ENCODE measurements at places on chromosomes 12 and 14. TPM values are rescaled to one million over a fixed set of nuclear protein-coding genes. Genes with fewer than 3 reads are reported as not detected.

Gene LRCOL1
- not detected for total RNA-seq

Gene TEX52
- total RNA-seq, result 0.41 TPM

DNA sequence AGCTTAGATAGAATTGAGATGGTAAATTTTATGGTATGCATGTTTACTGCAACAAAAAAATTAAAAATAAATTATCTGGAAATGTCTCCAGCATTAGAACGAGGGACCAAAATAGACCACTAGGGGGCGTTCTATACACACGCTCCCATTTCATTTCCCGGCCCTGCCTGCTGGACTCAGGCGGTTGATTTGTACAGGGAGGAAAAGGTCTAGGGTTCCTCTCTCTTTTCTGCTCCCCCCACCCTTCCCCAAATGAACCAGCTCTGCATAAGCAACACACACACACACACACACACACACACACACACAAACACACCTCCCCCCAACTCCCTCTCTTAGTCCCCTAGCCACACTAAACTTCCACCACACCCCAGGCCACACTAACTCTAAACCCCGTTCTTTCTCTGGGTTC lies 7.8 kb upstream of the DTX1 start:
- no peaks in the 10 kb centered on the region for H3K4me1 ChIP-seq
- H3K4me3 ChIP-seq, result no peak overlapping the region
- DNase-seq, result peak; percentile 84
- peaks cover 41% of the 10 kb centered on the region for H3K27me3 ChIP-seq

Gene KRT8
- 1,663 TPM for total RNA-seq

DNA sequence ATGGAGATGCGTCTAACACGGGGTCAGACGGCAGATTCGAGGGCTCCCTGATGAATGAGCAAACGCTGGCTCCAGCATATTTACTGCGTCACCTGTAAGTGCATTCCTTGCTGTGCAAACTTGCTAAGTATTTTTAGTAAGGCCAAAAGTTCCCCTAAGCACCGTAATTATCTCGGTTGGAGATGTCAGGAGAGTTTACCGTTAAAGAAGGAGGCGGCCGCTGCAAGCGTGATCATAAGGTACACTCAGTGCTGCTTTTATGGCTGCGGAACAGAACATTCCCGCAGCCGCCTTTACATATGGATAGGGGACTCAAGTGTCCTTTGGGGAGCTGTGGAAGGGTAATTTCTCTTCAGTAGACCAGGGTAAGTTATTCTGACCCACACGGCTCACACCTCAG lies 175.6 kb downstream of the GLT1D1 start:
- no peaks in the 10 kb centered on the region for H3K36me3 ChIP-seq
- no peak overlapping the region for H3K4me3 ChIP-seq
- H3K4me1 ChIP-seq, result no peaks in the 10 kb centered on the region
- peaks cover 7% of the 10 kb centered on the region for H3K27me3 ChIP-seq
- no peak for DNase-seq
- no peak overlapping the region for H3K27ac ChIP-seq

DNA sequence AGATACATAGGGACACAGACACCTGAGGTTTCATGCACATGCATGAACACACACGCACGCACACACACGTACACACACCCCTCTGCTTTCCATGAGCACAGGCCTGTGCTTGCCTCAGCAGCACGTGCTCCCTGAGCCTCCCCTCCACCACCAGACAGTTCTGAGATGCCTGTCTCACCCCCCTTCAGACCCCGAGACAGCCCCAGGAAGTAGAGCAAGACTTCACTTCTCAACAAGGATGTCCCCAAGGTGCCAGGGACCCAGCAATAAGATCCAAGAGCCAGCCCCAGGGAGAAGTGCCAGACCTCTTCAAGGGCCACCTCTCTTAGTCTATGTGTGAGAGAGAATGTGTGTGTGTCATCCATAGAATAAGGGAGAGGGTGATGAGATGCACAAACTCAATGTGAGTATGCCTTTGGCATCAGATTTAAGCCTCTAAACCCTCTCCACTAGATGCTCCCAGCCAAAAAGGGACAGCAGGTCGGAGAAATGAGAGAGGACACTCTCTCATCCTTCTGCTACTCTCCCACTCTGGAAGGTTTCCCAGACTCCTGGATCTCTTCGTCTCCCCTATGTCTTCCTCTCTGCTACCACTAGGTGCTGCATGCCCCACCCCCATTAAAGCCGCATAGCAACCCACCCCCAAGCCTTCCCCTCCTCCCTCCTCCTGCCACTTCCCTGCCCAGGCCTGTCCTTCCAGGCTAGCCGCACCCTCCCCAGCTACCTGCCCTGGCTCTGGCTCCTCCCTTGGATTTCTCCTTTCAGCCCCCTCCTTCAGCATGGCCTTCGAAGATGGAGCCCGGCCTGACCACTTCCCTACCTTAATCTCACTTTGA lies 7.7 kb downstream of the RARG start:
- H3K4me3 ChIP-seq, result no peak overlapping the region
- no peak overlapping the region for H3K27ac ChIP-seq
- DNase-seq, result peak; percentile 95

Gene BICDL1
- total RNA-seq, result 18.6 TPM

DNA sequence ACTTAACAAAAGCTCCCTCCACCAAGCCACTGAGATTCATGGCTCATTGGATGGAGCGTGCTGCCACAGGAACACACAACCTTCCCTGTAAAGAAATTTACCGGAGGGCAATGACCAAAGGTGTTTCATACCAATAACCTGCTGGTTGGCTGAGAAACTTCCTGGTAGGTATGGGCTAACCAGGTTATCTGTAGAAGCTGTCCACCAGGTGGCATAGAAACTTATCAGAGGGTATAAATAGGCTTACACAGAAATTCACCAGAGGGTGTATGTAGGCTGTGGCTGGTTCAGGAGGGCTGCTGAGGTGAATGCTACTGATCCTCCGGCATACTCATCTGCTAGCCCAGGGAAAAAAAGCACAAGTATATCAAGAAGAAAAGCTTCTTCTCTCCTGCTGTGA lies 27.1 kb upstream of the MTERF2 start:
- DNase-seq, result peak; percentile 70
- H3K4me3 ChIP-seq, result no peak overlapping the region
- no peaks in the 10 kb centered on the region for H3K27me3 ChIP-seq
- no peaks in the 10 kb centered on the region for H3K4me1 ChIP-seq
- no peak overlapping the region for H3K27ac ChIP-seq

DNA sequence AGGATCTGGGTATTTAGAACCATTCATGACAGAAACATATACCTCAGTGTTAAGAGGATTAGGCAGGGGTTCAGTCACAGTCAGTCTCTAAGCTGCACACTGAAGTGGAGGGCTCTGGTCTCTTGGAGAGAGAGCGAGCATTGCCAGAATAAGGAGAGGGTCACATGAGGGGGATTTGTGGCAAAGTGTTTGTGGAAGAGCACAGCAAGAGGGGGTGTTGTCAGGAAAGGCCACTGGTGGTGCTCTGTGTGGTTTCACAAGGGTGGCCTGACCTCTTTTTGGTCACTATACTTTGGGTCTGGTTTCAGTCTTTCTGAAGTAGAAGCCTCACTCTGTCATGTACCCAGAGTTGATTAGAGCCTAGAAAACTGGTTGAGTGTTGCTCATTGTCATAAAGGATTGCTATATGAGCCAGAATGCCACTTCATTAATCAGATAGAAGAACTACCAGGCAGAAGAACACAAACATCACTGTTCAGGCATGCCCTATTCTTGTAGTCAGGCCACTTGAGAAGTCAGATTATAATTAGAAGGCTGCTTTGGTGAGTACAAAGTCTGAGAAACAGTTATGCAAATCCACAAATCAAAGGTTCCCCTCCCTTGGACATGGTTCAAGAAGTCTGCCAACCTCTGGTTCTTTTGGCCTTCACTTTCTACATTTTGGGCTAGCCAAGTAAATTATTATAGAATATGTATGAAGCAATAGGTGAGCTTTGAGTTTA lies 8.4 kb downstream of the TMEM19 start:
- no peaks in the 10 kb centered on the region for H3K27me3 ChIP-seq
- no peak for DNase-seq
- H3K36me3 ChIP-seq, result peaks cover 30% of the 10 kb centered on the region
- no peaks in the 10 kb centered on the region for H3K4me1 ChIP-seq

DNA sequence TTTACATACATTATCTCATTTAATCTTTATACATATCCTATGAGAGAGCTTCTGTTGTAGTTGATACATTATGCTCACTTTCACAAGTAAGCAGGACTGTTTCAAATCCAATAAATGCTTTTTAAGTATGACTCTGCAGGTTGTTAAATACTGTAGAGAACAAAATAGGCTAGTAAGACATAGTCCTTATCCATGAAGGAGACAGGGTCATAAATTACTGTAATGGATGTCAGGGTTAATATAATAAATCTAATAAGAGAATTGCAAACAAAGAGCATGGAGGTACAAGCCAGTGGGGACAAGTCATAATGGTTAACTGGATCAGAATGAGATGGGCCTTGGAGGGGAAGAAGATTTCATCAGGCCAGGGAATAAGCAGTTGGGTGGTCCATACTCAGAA lies 303.8 kb upstream of the RGS6 start:
- no peak for DNase-seq
- H3K4me1 ChIP-seq, result peaks cover 4% of the 10 kb centered on the region
- H3K4me3 ChIP-seq, result no peak overlapping the region
- no peak overlapping the region for H3K27ac ChIP-seq
- peaks cover 16% of the 10 kb centered on the region for H3K36me3 ChIP-seq
